ENCODE measurements at places on chromosomes 3 and 15.

DNA sequence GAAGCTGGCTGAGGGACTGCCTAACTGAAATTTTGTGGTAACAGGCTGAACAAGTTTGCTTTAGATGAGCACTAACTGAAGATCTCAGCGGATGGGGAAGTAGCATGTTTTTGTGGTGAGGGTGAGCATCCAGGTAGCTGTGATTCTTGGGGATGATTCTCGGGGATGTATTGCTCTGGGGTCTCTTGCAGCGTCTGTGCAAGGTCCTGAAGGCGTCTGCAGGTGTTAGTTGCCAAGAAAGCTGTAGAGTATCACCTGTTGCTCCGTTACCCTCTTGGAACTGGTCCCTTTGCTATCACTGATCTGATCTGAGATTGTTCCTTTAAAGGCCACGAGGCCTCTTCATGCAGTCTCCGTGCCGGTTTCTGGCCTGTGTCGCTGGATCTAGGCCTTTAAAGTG lies 6.0 kb downstream of the TMED3 start:
- peaks cover 13% of the 10 kb centered on the region for H3K4me1 ChIP-seq
- H3K4me3 ChIP-seq = no peak overlapping the region
- peaks cover 61% of the 10 kb centered on the region for H3K36me3 ChIP-seq
- no peak for DNase-seq

GRCh38 chr15:78052001-78052401 lies 25.5 kb downstream of the TBC1D2B start:
- H3K4me3 ChIP-seq = peak overlapping the region; percentile 36
- no peak for DNase-seq
- no peaks in the 10 kb centered on the region for H3K27me3 ChIP-seq
- no peak overlapping the region for H3K27ac ChIP-seq
- H3K36me3 ChIP-seq = peaks cover 6% of the 10 kb centered on the region

GRCh38 chr3:33041909-33042308 lies 55.0 kb downstream of the GLB1 start:
- H3K36me3 ChIP-seq = peaks cover 13% of the 10 kb centered on the region
- DNase-seq = no peak
- no peak overlapping the region for H3K27ac ChIP-seq
- H3K4me3 ChIP-seq = no peak overlapping the region
- no peaks in the 10 kb centered on the region for H3K27me3 ChIP-seq

- no peaks in the 10 kb centered on the region for H3K36me3 ChIP-seq
- H3K27me3 ChIP-seq = peaks cover 2% of the 10 kb centered on the region
- DNase-seq = no peak
- H3K27ac ChIP-seq = no peak overlapping the region
These were observed 29.0 kb downstream of the ADCY5 start for GRCh38 chr3:123419850-123420297.

- no peak overlapping the region for H3K27ac ChIP-seq
- H3K36me3 ChIP-seq = no peaks in the 10 kb centered on the region
- no peak overlapping the region for H3K4me3 ChIP-seq
- no peaks in the 10 kb centered on the region for H3K27me3 ChIP-seq
- peaks cover 22% of the 10 kb centered on the region for H3K4me1 ChIP-seq
These were observed 66.6 kb upstream of the ARL8B start for GRCh38 chr3:5055357-5056110.

DNA sequence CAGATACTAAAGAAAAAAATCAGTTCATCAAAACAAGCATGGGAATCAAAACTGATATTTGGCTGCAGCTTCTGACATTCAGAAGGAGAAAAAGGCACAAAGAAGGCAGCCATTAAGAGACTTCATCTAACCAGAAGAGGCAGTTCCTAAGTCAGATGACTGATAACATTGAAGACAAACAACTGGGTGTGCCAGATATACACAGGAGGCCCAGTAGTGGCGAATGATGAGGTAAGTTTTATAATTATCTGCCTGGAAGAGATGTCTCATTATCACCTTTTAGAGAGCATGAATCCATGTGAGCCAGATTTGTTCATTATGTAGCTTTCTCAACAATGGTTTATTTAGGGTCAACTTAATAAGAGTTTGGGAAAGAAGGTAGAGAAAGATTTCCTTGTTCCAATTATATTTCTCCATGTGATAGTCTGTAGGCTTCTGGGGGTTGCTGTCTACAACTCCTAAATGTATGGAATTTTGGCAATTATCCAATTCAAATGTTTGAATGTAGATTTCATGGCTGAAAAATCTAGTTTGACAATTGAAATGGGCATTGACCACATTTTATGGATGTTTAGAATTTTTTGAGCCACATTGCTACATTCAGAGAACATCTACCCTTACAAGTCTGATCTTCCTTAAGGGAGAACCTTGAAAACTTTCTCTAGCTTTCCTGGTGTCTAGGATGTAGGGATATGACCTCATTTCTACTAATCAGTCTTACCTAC lies 50.4 kb upstream of the RASGRF1 start:
- H3K27ac ChIP-seq = no peak overlapping the region
- no peaks in the 10 kb centered on the region for H3K4me1 ChIP-seq
- no peak for DNase-seq
- peaks cover 8% of the 10 kb centered on the region for H3K27me3 ChIP-seq
- H3K4me3 ChIP-seq = no peak overlapping the region

DNA sequence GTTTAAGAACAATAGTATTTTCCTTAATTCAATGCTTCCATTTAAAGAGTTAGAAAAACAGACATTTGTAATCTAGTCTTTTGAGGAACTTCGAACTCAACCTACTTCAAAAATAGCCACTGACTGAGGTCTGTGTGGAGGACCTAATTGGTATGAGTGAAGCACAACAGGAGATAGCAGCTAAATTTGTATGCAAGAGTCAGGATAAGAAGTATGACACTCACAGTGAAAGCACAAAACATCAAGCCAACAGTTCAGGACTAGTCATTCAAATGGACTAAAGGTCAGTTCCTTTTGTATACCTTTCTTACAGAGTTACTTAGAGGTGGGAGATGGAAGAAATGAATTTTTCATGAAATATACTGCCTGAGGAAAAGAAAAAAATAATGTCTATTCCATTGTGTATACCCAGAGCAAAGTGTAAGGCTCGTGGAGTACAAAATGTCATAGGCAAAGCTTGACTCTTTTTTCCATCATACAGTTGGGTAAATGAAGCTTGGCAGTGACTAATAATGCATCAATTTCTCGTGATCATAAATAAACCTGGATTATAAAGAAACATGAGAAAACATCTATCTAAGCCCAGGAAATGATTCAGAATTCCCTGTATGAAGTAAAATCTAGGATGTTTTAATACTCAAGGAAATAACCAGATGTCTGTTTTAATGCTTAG lies 1005.2 kb upstream of the CADM2 start:
- no peak for DNase-seq
- no peaks in the 10 kb centered on the region for H3K4me1 ChIP-seq
- no peak overlapping the region for H3K27ac ChIP-seq
- H3K36me3 ChIP-seq = no peaks in the 10 kb centered on the region
- H3K4me3 ChIP-seq = no peak overlapping the region

DNA sequence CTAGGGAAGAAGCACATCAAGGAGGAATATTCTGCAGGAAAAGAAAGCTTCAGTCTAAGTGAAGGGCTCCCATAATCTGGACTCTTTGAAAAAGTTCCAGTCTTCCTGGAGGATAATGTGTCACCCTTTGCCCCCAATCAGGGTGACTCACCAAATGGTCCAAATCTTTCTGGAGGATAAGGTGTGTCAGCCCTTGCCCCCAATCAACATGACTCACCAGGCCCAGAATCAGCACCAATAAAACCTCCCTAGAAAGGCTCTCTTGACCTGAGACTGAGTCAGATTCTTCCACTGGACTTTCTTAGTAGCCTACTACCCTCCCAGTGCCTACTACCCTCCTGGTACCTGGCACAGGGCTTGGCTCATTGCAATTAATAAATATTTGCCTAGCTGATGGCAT lies 9.5 kb upstream of the ARL14 start:
- H3K36me3 ChIP-seq = no peaks in the 10 kb centered on the region
- H3K4me3 ChIP-seq = no peak overlapping the region
- H3K27ac ChIP-seq = no peak overlapping the region

GRCh38 chr3:87227835-87228144 lies 681 bp downstream of the CHMP2B start:
- H3K27me3 ChIP-seq = no peaks in the 10 kb centered on the region
- H3K27ac ChIP-seq = peak overlapping the region; percentile 93
- H3K36me3 ChIP-seq = no peaks in the 10 kb centered on the region
- peak overlapping the region; percentile 91 for H3K4me3 ChIP-seq
- H3K4me1 ChIP-seq = peaks cover 25% of the 10 kb centered on the region

- H3K27ac ChIP-seq = no peak overlapping the region
- no peaks in the 10 kb centered on the region for H3K4me1 ChIP-seq
- H3K4me3 ChIP-seq = no peak overlapping the region
- no peaks in the 10 kb centered on the region for H3K27me3 ChIP-seq
- DNase-seq = no peak
- peaks cover 31% of the 10 kb centered on the region for H3K36me3 ChIP-seq
These were observed 41.3 kb downstream of the SRP14 start for GRCh38 chr15:39997639-39998038.

GRCh38 chr15:45361878-45362277 lies 16.5 kb downstream of the GATM start:
- no peak overlapping the region for H3K27ac ChIP-seq
- H3K4me3 ChIP-seq = no peak overlapping the region
- peaks cover 33% of the 10 kb centered on the region for H3K36me3 ChIP-seq
- DNase-seq = no peak

DNA sequence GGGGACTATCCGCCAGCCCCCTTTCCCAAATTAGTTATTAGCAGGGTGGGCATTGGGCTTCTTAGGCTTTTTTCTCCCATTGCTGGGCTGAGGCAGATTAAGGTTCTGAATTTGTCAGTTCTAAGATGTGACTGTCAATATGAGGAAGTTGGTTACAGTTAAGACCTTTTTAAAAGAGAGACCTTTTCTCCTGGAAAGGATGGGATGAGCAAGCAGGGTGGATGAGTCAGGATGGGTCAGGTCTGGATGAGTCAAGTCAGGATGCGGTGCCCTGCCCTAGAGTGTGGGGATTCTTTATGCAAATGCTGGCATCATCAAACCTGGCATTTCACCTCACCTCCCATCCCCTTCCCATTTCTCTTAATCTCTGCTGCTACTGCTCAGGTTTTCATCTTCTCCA lies 1.9 kb downstream of the AEN start:
- H3K36me3 ChIP-seq = peaks cover 9% of the 10 kb centered on the region
- H3K4me3 ChIP-seq = no peak overlapping the region
- no peaks in the 10 kb centered on the region for H3K27me3 ChIP-seq
- H3K27ac ChIP-seq = no peak overlapping the region

DNA sequence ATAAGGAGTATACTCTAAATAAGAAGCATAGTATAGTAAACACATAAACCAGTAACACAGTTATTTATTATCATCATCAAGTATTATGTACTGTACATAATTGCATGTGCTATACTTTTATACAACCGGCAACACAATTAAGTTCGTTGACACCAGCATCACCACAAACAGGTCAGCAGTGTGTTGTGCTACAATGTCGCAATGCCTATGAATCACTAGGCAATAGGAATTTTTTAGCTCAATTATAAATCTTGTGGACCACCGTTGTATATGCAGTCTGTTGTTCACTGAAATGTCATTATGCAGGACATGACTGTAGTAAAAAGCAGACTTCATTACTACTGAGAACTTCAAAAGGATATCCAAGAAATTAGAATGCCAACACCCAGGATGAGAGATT lies 177.0 kb downstream of the PDCD6IP start:
- H3K4me3 ChIP-seq = no peak overlapping the region
- no peak for DNase-seq
- H3K27me3 ChIP-seq = no peaks in the 10 kb centered on the region
- H3K4me1 ChIP-seq = no peaks in the 10 kb centered on the region
- H3K27ac ChIP-seq = no peak overlapping the region

- DNase-seq = no peak
- H3K4me3 ChIP-seq = no peak overlapping the region
- H3K36me3 ChIP-seq = no peaks in the 10 kb centered on the region
- H3K27ac ChIP-seq = no peak overlapping the region
- H3K27me3 ChIP-seq = no peaks in the 10 kb centered on the region
These were observed 29.6 kb downstream of the LMLN start for GRCh38 chr3:197989651-197990050.

GRCh38 chr3:46193436-46193835 lies 14.7 kb downstream of the CCR1 start:
- no peaks in the 10 kb centered on the region for H3K27me3 ChIP-seq
- no peaks in the 10 kb centered on the region for H3K36me3 ChIP-seq
- H3K4me3 ChIP-seq = no peak overlapping the region
- peaks cover 5% of the 10 kb centered on the region for H3K4me1 ChIP-seq
- no peak overlapping the region for H3K27ac ChIP-seq

- H3K4me3 ChIP-seq = no peak overlapping the region
- H3K27ac ChIP-seq = no peak overlapping the region
- peaks cover 18% of the 10 kb centered on the region for H3K4me1 ChIP-seq
- no peaks in the 10 kb centered on the region for H3K36me3 ChIP-seq
- no peak for DNase-seq
- no peaks in the 10 kb centered on the region for H3K27me3 ChIP-seq
These were observed 323.7 kb downstream of the ZNF621 start for GRCh38 chr3:40848421-40848820.

- no peaks in the 10 kb centered on the region for H3K27me3 ChIP-seq
- DNase-seq = no peak
- no peak overlapping the region for H3K27ac ChIP-seq
These were observed 66.7 kb downstream of the BOC start for GRCh38 chr3:113277941-113278598.

DNA sequence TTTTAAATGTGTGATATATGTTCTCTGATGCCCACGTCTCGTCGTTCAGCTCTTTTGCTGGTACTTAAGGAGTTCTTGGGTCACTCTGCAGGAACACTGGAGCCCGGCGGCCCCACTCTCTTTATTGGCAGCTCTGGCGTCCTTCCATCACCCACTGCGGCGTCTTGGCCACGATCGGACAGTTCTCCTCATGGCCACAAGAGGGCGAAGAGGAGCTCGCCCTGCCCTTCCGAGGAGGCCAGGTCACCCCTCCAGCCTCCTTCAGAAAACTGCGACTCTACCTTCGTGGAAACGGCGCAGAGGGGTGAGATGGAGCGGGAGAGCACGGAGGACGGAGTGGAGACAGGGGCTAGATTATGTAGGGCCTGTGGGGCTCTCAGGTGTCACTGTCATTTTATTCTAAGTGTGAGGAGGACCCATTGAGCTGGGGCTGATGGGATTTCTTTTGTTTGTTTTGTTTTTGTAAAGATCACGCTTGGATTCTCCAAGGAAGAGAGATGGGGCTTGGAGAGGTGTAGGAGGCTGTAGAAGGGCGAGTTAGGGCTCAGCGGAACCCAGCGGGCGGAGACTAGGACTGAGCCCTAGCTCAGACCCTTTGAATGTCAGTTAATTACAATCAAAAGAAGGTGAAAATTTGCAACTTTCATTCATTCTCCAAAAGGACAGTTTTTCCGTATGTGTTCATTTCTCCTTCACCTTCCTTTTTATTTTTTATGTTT lies 28.0 kb upstream of the GABRA5 start:
- H3K27me3 ChIP-seq = no peaks in the 10 kb centered on the region
- no peak overlapping the region for H3K4me3 ChIP-seq
- no peak for DNase-seq
- no peaks in the 10 kb centered on the region for H3K36me3 ChIP-seq

All from common myeloid progenitor, CD34-positive (primary cell).